ENCODE measurements at places on chromosomes 2 and 18. TPM values are rescaled to one million over a fixed set of nuclear protein-coding genes. Genes with fewer than 3 reads are reported as not detected.

MBP gene
- 26.3 TPM for total RNA-seq

ADD2 gene
- 6.1 TPM for total RNA-seq

SLC35F6 gene
- 21.4 TPM for total RNA-seq

C1GALT1C1L gene
- 1.1 TPM for total RNA-seq

ERBB4 gene
- 104 TPM for total RNA-seq

NOL4 gene
- total RNA-seq = 2.7 TPM

GPR35 gene
- 2.5 TPM for total RNA-seq

SNED1 gene
- 35.0 TPM for total RNA-seq

ERICH2 gene
- total RNA-seq = not detected

Measured in metanephros (tissue), 2 donors.